Fibroblast of skin of right quadriceps (primary cell): ENCODE measurements at places on chromosomes 2 and 18.
A peak's percentile ranks its signal among the peaks of the same experiment; 100 is the strongest.

- DNase-seq = peak; percentile 82
These were observed 68.8 kb upstream of the SPTBN1 start for GRCh38 chr2:54387059-54387991.

DNA sequence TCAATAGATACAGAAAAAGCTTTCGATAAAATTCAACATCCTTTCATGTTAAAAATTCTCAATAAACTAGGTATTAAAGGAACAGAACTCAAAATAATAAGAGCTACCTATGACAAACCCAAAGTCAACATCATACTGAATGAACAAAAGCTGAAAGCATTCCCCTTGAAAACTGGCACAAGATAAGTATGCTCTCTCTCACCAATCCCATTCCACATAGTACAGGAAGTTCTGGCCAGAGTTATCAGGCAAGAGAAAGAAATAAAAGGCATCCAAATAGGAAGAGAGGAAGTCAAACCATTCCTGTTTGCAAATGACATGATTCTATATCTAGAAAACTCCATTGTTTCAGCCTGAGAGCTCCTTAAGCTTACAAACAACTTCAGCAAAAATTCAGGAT is 1145.8 kb upstream of the DDX18 start:
- DNase-seq = no peak

DNA sequence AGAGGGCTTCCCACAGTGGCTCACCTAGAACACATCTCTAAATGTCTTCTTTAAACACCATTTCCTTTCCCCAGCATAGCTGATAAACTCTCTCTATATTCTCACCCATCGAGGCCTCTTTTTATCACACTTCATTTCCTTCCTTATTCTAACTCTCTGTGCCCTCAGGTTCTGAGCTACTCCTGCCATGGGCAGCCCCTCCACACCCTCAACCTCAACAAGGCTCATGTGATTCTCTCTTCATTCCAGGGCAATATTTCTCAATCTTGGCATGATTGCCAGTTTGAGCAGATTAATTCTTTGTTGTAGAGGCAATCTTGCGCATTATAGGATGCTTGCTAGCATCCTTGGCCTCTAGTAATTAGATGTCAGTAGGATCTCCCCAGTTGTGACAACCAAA is 999.1 kb downstream of the TSN start:
- no peak for DNase-seq

DNA sequence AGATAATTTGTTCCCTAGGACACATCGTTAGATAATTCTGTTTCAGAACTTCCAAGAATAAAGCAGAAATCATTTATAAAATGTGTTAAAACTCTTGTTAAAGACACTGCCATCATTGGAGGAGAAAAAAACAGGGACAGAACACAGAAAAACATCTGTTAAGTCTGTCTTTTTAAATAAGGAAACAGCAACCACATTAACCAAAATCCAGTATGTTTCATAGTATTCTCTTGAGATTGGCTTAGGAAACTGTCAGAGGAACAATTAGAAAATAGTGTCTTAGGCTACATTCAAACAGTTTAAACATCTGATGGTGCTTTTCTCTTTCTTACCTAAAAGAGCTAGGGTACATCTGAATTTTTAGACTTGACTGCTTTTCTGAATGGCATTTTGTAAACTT is 81.6 kb downstream of the PMS1 start:
- DNase-seq = no peak

- DNase-seq = peak; percentile 48
These were observed 37.1 kb downstream of the COLEC12 start for GRCh38 chr18:463403-463802.

DNA sequence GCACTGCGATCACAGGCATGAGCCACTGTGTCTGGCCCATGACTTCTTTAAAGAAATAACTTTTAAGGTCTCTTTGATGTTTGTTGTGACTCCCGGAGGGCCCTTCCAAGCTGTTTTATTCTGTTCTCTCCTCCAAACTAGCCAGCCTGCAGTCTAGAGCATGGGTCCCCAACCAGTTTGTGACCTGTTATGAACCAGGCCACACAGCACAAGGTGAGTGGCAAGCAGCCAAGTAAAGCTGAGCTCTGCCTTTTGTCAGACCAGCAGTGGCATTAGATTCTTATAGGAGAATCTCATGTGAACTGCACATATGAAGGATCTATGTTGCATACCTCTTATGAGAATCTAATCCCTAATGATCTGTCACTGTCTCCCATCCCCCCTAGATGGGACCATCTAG is 223.9 kb upstream of the RGPD4 start:
- no peak for DNase-seq

DNA sequence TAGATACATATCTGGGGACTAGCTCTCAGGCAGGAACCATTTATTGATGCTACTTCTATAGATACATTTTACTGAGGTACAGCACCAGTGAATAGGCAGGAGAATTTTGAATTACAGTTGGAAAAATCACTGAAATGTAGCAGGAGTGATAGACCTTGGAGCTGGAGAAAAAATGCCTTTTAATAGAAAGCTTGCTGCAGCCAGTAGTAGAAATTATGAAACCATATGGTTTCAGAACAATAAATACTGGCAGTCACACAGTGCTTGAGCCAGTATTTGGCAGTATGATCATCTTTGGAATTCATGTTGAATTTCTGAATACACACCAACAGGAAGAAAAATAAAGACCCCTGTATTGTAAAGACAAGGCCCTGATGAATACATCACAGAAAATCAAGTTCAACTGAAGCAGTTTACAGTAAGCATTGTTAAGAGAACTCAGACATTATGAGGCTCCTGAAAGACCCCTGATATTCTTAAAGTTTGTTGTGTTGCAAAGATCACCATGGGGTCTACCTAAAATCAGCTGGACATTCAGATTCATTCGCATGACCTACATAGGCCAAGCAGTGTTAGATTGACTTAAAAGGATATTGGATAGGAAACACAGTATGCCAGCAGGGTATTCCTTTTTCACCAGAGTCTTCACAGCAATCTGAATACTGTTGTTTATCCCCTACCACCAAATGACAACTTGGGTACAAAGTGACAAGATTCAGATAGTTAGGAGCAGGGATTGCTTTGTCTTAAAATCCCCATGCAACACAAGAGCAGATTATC is 139.0 kb downstream of the EHBP1 start:
- no peak for DNase-seq

- DNase-seq = peak; percentile 25
These were observed 583 bp downstream of the CERS6 start for GRCh38 chr2:168456521-168457189.

DNA sequence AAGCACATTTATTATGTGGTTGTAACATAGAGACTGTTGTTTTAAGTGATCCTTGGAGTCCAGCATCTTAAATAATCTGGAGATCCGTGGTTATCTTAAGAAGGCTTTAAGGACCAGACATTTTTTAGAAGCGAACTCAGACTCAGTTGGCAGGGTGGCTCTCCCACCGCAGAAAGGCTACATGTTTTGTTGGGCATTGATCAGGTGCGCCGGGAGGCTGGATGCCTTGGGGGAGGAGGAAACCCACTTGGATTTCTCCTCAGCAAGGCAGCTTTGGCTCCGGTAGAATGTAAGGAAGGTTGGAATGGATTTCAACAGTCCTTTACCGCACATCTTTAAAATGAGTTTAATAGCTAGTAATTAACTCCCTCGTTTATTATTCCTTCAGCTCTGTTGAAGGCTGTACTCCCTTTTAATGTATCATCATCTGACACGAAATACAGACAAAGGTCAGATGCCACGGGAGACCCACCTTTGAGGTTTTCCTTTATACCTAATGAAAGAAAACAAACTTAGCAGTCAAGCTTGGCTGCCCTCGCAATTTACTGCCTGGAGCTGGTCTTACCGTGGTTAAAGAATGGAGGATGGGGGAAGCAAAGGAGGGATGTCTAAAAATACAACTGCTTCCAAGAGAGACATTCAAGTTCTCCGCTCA is 1.2 kb downstream of the TMEM200C start:
- DNase-seq = no peak

GRCh38 chr2:9286554-9287399 is 80.2 kb downstream of the ASAP2 start:
- DNase-seq = peak; percentile 35

DNA sequence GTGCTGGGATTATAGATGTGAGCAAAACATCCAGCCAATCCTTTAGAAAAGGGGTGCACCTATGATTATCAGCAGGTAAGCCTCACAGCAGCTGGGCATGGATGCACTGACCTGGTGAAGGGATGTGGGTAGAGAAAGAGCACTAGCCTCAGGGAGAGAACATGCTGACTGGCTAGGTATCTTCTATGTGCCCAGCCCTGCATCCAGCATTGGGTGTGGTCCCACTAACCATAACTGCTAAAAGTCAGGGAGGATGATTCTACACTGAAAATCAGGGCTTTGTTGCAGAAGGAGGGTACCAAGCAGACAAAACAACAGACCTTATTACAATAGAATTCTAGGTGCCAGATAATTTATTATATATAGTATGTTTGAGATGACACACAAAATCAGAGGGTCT is 21.1 kb upstream of the RGPD8 start:
- DNase-seq = no peak

- no peak for DNase-seq
These were observed 50.0 kb downstream of the TRABD2A start for GRCh38 chr2:84830758-84831500.

DNA sequence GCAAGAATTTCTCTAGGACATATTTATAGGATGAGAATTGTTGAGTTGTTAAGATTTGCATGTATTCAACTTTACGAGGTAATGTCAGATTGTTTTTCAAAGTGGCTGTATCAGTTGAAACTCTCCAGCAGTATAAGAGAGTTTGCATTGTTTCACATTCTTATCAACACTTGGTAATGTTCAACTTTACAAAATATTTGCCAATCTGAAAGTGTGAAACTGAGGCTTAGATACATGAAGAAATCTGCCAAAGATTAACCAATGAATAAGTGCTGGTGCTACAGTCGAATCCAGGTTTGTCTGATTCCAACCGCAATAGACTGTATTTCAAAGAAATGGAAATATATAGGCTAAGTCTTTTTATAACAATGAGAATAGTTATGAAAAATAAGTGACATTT is 117.0 kb downstream of the EHBP1 start:
- DNase-seq = no peak

DNA sequence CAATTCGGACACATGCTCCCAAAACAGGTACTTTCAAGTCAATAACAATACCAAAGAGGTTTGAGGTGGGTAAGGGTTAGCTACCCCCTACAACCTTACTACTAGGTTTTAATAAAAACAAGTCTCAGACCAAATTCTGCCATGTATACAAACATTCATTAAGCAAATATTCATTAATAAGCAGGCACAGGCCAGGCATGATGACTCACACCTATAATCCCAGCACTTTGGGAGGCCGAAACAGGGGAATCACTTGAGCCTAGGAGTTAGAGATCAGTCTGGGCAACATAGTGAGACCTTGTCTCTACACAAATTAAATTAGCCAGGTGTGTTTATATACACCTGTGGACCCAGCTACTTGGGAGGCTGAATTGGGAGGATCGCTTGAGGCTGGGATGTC is 11.7 kb upstream of the ELAC1 start:
- no peak for DNase-seq

DNA sequence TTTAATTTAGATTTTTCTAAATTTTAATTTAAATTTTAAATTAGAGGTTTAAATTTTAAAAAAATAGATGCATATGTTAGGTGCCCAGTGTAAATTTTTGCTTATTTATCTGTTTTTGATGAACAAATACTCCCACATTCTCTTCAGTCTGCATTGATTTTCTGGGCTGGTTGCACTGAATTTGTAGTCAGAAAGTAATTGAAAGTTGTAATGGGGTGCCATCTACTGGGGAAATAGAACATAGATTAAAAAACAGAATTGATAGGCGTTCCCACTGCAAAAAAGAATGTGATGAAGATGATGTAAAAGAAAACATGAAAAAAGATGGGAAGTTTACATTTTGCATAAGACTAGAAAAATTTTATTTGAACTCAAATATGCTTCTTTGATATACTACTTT is 51.7 kb upstream of the CCDC85A start:
- peak; percentile 41 for DNase-seq

DNA sequence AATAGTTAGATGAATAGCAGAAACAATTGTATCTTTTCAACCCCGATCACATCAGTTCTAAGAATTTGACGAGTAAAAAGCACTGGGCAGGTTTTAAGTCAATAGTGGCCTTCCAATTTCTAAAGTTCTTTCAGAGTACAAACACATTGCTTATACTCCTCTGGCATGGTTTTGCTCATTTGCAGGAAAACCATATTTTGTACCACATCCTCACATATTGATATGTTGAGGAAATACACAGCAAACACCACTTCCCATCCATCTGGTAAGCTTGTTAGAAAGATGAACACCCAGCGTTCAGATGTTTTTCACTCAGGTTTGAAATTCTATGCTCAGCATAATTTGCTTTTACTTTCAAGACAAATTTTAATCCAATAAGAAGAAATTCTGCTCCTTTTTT is 344.6 kb upstream of the ACVR2A start:
- no peak for DNase-seq

- DNase-seq = no peak
These were observed 9.4 kb upstream of the AGFG1 start for GRCh38 chr2:227462462-227462951.

DNA sequence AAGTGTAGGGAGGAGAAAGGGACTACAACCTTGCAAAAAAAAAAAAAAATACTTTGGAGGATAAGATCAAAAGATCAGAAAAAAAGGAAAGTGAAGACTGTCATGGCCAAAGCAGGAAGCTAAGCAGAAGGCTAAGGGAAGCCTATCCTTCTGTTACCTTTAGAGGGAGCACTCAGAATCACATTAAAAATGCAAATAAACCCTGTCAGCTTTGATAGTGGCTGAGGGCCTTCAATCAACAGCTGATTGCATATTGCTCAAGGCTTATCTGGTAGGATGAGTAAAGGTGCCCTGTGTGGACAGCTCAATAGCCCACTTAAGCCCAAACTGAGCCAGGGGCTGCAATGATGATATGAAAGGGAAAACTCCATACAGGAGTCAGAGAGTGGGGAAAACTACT is 1021.2 kb downstream of the LRP1B start:
- DNase-seq = no peak

GRCh38 chr2:219641390-219642068 is 14.1 kb downstream of the SLC4A3 start:
- DNase-seq = no peak

- no peak for DNase-seq
These were observed 52.2 kb downstream of the EML6 start for GRCh38 chr2:54775710-54776109.

DNA sequence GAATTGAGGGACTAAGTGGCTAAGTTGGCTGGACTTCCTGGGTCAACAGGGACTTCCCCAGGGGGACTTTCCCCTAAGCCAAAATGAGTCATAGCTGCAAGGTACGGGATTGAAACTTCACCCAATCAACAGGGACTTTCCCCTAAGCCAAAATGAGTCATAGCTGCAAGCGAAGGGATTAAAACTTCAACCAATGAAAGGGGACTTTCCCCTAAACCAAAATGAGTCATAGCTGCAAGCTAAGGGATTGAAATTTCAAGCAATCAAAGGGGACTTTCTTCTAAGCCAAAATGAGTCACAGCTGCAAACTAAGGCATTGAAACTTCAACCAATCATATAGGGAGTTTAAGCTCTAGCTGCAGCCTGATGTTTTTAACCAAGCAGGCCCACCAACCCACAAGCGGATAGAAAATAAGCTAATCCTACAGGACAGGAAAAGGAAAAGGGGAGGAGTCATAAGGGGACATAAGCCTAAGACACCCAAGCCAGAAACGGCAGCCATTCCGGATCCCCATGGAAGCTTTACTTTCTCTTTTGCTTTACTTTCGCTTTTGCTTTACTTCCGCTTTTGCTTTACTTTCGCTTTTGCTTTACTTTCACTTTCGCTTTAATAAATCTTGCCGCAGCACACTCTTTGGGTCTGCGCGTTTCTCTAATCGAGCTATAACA is 1375.4 kb upstream of the CELF4 start:
- DNase-seq = peak; percentile 64

- DNase-seq = no peak
These were observed 47.8 kb downstream of the TGFA start for GRCh38 chr2:70505613-70506391.

- DNase-seq = peak; percentile 89
These were observed 337.8 kb downstream of the CDH2 start for GRCh38 chr18:27839141-27839540.
